ENCODE measurements at places on chromosomes 6 and 20.

DNA sequence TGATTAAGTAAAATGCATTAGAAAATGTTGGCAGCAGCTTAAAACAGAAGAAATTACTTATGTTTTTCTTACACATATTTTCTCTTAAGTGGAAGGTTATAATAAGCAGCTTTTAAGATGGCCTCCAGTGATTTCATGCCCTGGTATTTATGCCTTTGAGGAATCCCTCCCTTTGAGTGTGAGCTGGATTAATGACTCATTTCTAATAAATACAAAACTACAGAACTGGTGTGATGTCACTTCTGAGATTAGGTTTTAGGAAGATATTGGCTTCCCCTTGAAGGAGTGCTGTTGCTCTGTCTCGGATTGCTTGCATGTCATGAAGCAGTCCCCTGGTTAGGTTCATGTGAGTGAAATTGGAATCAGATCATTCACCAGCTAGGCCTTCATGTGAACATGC, 143.2 kb upstream of the EPHA7 start:
- DNase-seq, result no peak

GRCh38 chr6:18317850-18318249, 53.5 kb upstream of the DEK start:
- no peak for DNase-seq

- no peak for DNase-seq
These were observed at the start of gene SLC22A16 for GRCh38 chr6:110476046-110476849. Gene SLC22A16, minus strand, starts transcription at chr6:110476613. Its CDS starts 39 bp downstream, at chr6:110476574.

GRCh38 chr6:47672816-47673215, 25.6 kb upstream of the ADGRF4 start:
- no peak for DNase-seq

DNA sequence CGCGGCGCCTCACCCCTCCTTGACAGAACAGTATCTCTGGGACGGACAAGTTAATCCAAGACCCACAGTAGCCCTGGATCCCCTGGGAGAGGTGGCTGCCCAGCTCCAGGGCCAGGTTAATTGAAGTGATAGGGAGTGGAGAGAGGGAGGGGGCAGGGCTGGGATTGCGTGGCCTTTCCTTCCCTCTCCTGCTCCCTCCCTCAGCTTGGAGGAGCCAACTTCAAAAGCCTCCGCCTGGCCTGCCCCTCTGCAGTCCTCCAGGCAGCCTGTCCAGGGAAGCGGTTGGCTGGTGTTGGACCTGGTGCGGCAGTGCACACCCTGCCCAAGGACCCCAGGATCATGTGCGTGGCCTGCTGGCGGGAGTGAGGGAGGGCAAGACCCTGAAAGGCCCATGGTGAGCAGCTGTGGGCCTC, at the start of gene C20orf204:
Gene C20orf204, plus strand, starts transcription at position 250 of the 413 bp plus-strand sequence. Its CDS starts 142 bp downstream, at position 392.
- DNase-seq, result no peak

- DNase-seq, result no peak
These were observed 149.7 kb downstream of the PLCB4 start for GRCh38 chr20:9218531-9218961.

GRCh38 chr6:85672050-85672449, 29.4 kb upstream of the SYNCRIP start:
- no peak for DNase-seq
